ENCODE measurements at places on chromosomes 16 and 17. TPM values are rescaled to one million over a fixed set of nuclear protein-coding genes. Genes with fewer than 3 reads are reported as not detected.

GRAPL gene
- not detected for total RNA-seq

GUCY2D gene
- total RNA-seq: not detected

GAS2L2 gene
- not detected for total RNA-seq

HBA1 gene
- not detected for total RNA-seq

OSGIN1 gene
- 1.3 TPM for total RNA-seq

HS3ST6 gene
- total RNA-seq: not detected

KCNAB3 gene
- 2.6 TPM for total RNA-seq

TBC1D3B gene
- total RNA-seq: 11.7 TPM

TPSD1 gene
- not detected for total RNA-seq

C17orf50 gene
- not detected for total RNA-seq

RNF222 gene
- not detected for total RNA-seq

Measured in osteocyte (in vitro differentiated cells).